ENCODE measurements at places on chromosomes 16 and 17. TPM values are rescaled to one million over a fixed set of nuclear protein-coding genes. Genes with fewer than 3 reads are reported as not detected.

Gene PABPN1L
- not detected for total RNA-seq

Gene WFDC1
- total RNA-seq = 29.6 TPM

Gene ALDH3A1
- 1.1 TPM for total RNA-seq

Gene ZNF18
- total RNA-seq = 10.3 TPM

Gene ARHGAP44
- total RNA-seq = 5.9 TPM

Gene NR1D1
- 2.9 TPM for total RNA-seq

Gene PRKCA
- 16.1 TPM for total RNA-seq

Gene ARL5C
- total RNA-seq = under 0.01 TPM

Gene PLEKHG4
- 24.0 TPM for total RNA-seq

Gene TLCD3B
- total RNA-seq = 0.19 TPM

Gene ADGRG3
- not detected for total RNA-seq

Gene KRT12
- total RNA-seq = not detected

Gene TMED6
- 0.13 TPM for total RNA-seq

Gene PSMD12
- total RNA-seq = 28.1 TPM

Gene TNFRSF13B
- total RNA-seq = not detected

Gene HOXB5
- total RNA-seq = not detected

Gene KRT27
- not detected for total RNA-seq

Gene FMNL1
- total RNA-seq = 0.13 TPM

Gene CCL4
- total RNA-seq = not detected

Gene SRSF1
- 420 TPM for total RNA-seq

Gene MYCBPAP
- total RNA-seq = 2.4 TPM

Gene ELMO3
- 0.66 TPM for total RNA-seq

Data from aortic smooth muscle cell (primary cell).